Astrocyte of the spinal cord (primary cell): ENCODE measurements at places on chromosomes 13 and 19.

DNA sequence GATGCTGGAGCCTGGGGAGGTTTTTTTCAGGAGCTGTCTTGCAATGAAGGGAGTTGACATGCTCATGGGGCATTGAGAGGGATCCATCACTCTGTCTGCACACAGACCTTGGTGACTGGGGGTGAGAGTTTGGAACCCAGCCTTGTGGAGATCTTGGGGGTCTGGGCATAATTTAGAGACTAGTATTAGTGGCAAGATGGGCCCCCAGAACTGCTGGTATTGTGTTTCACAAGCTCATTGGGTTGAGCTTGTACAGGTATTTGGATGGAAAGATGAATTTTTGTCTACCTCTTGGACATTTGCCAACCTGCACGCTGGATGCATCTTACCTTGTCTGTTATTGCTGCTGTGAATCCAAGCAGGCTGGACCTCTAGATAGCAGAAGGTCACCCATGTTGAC lies at the start of gene OR2Z1:
Gene OR2Z1 (plus strand): TSS at position 301 of the 400 bp plus-strand sequence. CDS start 9,395 bp downstream, outside the sequence.
- no peak for DNase-seq

DNA sequence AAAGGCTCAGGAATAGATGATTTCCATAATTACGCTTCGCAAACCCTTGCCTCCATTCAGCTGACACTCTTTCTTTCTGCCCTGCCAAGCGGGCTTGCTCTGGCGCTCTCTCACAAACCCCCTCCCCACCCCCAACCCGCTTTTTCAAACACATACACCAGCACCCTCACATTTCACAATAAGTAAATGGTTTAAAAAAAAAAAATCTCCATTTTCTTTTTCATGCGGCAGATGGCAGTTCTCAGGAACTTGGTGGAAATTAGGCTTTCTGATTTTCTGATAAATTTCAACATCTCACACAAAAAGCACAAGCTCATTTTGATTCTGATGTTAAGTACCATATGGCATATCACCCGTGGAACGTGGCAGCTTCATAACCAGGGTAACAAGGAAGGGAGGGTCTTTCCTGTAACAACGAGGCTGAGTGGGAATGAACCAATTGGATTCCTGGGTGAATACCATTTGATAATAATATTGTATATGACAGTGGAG lies 43.8 kb downstream of the C13orf42 start:
- no peak for DNase-seq

DNA sequence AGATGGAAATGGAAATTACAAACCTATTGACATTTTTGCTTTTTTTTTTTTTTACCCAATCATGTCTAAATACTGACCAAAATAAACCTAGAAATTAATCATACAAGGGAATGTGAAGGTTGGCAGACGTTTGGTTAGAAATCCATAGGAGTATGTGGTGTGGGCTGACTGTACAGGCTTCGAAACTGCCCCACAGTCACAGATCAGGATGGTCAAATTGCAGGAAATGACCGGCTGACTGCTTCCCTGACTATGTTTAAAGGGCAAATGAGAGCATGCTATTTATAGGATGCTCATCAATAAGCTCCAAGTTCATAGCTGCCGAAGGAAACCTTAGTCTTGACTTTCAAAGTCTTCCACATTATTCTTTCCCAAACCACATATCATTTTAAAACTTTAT lies 118.4 kb downstream of the COG6 start:
- peak; percentile 44 for DNase-seq

- no peak for DNase-seq
Measured at GRCh38 chr19:35856546-35857149, at the start of gene KIRREL2. Gene KIRREL2 (plus strand): TSS chr19:35856911. CDS start chr19:35857120, 209 bp downstream.

GRCh38 chr19:19214892-19215291 lies 3.1 kb downstream of the NCAN start:
- peak; percentile 29 for DNase-seq

- no peak for DNase-seq
Measured at GRCh38 chr13:112959206-112959605, 9.8 kb upstream of the MCF2L start.
